ENCODE measurements at places on chromosomes 7 and 10.
A peak's percentile ranks its signal among the peaks of the same experiment; 100 is the strongest.

GRCh38 chr7:127782075-127782474 is 130.1 kb downstream of the SND1 start:
- DNase-seq, result no peak

GRCh38 chr10:26090026-26090425 is 126.5 kb upstream of the GAD2 start:
- no peak for DNase-seq

GRCh38 chr7:143436325-143436946 is 6.8 kb upstream of the TAS2R60 start:
- no peak for DNase-seq

DNA sequence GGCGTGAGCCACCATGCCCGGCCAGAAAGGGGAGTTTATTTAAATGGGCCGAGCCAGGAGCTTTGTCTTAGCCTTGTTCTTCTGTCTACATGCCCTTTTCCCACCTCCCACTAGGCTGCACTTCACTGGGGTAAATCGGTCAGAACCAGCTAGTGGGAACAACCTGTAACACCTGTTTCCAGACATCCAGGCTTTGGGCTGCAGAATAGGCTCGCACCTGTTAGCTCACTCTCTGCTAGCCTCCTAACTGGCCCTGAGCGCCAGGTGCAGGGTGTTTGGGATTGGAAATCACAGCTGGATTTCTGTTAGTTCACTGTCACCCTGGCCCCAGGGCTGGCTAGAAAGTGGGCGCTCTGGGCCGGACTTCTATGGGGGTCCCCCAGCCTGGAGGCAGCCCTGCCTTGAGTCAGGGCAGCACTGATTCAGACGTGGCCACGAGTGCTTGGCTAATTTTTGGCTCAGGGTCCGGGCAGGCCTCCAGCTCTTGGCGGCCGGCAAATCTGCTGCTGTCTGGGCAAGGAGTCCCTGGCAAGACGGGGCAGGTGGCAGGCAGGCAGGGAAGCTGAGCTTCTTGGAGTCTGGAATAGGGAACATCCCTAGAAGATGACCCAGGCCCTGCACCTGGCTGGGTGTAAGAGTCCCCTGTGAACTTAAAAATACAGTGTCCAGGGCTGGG is 48.6 kb downstream of the GTF2IRD1 start:
- DNase-seq, result no peak

- no peak for DNase-seq
Observed at GRCh38 chr10:92382631-92383030, 91.7 kb downstream of the MARCHF5 start.

DNA sequence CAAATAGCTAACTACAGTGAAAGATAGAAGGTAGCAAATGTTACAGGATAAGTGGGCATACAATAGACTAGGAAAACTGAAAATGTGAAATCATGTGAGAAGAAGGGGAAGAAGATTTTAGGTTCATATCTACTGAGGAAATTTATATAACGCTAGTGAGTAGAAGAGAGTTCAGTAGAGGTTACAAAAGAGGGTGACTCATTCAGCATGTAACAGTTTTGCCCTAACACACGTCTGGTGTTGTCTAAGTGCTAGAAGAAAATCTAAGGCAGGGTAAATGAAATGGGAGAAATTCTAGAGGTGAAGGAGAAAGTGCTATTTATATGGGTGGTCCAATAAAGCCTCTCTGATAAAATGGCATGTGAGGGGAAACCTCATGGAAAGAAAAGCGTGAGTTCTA is 731.4 kb upstream of the POT1 start:
- peak; percentile 16 for DNase-seq

DNA sequence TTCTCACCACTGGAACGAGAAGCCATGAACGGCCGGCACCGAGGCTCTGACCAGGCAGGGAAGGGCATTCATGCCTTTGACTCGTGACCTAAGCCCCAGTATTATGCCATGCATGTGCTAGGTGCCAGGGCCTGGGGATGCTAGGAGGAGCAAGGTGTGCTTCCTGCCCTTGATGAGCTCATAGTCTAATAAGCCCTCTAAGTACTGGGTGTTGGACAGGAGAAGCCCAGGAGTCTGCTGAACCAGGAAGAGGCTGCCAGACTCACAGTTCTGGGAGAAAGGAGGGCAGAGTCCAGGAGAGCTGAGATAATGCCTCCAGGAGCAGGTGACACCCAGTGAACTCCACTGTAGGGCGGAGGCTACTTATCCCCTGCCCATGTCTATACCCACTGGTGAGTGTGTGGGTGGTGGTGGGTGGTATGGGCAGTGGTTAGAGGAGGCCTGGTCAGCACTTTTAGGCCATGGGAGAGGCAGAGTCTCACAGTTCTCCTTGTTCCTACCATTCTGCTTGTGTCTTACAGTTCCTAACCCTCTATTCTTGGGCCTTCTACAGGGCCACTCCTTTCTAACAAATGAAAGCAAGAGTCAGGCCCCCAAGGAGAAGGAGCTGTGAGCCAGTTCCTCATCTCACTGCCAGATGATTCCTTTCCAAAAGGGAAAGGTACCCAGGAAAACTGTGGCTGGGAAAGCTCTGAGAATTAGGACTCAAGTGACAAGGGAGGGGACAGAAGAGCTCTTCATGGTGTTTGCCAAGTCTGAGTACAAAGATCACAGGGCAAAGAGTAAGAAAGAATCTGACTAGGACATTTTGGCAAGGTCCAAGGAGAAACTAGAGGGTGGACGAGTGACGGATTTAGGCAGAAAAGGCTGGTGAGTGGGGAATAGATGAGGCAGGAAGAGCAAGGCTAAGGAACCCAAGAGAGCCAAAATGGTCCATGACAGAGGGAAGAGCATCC is 3.6 kb upstream of the MXI1 start:
- DNase-seq, result no peak

GRCh38 chr10:129605986-129606518 is 139.0 kb downstream of the MGMT start:
- no peak for DNase-seq

GRCh38 chr7:51587604-51588003 is 271.0 kb upstream of the COBL start:
- DNase-seq, result no peak

- DNase-seq, result no peak
Observed at GRCh38 chr7:158955932-158956804, 99.8 kb downstream of the DYNC2I1 start.
